ENCODE measurements at places on chromosomes 4 and X.

- DNase-seq = no peak
Measured at GRCh38 chr4:55075823-55076716, 49.3 kb downstream of the KDR start.

DNA sequence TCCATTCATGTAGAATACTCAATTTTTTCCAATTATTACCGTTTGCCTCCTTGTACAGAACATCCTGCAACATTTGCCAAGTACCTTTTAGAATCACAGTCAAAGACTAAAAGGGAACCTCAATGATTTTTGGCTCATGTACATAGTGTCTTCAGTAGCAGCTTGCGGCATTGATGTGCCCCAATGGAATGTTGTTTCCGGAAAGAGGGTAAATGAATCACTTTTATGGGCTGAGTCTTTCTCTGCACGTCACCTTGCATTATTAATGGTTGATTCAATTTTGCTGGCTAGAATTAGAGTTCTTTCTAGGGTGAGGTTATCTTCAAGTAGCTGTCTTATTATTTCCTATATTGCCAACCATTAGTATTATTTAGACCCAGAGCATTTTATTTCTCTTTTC is 116.9 kb upstream of the GABRA2 start:
- DNase-seq = no peak

DNA sequence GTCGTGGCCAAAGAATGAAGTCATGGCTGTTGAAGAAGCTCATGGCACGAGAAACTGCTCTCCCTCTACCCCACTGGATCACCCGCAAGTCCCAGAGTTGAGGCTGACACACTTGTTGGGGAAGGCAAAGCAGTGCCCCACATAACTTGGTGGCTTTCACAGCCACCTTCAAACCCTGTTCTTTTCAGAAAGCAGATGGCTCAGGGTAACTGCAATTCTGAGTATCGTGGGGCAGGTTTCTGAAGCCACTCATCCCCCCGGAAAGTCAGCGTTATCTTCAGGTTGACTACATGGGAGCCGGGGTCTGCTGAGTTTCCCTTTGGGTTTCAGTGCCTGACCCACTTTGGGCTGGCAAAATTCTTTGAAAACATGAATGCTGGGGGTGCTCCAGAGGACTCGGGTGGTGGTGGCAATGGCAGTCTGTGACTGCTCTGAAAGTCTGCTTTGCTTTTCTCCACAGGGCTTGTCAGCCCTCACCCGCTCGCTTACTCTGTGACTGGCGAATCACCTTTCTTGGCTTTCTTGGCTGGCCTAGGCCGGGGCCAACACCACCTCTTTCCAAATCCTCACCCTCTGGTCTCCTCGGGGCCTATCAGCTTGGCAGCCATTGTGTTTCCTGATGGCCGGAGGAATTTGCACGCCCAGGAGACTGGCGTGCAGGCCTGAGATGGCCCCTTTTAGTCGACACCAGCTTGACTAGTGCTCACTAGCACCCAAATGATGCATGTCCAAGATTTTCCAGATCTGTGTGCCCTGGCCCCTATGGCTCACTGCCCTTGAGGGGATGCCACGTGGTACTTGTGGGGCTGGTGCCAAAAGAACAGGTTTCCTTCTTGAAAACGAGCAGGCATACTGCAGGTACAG is 7.3 kb downstream of the PPP1R3F start:
- DNase-seq = no peak

DNA sequence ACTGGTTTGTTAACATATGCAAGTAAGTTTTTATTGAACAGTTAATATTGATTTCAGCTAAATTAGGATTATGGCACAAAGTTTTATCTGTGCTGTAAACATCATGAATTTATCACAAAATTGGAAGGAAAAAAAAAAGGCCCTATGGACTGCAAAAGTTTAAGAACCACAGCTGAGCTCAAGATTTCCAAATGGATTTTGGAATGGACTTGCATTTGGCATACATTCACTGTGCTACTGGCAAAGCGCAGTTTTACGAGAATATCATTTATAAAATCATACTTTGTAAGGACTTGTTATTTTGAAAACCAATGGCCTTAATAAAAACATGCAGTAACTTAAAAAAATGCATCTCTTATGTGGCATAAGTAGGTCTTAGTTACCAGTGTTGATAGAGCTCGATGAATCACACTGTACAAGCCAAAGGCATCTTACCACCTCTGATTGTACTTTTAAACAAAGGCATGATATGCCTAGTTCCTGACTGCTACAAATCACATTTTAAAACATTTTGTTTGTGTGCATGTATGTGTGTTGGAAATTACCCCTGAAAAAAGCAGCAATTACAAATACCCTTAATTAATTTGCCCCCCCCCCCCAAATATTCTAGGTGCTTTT is 58.6 kb downstream of the TAB3 start:
- no peak for DNase-seq

- DNase-seq = no peak
Measured at GRCh38 chr4:109041463-109042360, 260.7 kb downstream of the COL25A1 start.

GRCh38 chrX:33333271-33333670 is 121.9 kb upstream of the DMD start:
- DNase-seq = no peak

DNA sequence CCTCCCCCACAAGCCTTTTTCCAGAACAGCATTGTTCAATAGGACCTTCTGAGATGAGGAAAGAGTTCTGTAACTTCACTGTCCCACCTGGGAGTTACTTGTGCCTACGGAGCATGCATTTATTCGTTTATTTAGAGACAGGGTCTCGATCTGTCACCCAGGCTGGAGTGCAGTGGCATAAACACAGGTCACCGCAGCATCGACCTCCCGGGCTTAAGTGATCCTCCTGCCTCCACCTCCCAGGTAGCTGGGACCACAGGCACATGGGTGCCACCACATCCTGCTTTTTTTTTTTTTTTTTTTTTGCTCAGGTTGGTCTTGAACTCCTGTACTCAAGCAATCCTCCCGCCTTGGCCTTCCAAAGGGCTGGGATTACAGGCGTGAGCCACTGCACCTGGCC is 2.9 kb downstream of the MAP3K15 start:
- DNase-seq = no peak

DNA sequence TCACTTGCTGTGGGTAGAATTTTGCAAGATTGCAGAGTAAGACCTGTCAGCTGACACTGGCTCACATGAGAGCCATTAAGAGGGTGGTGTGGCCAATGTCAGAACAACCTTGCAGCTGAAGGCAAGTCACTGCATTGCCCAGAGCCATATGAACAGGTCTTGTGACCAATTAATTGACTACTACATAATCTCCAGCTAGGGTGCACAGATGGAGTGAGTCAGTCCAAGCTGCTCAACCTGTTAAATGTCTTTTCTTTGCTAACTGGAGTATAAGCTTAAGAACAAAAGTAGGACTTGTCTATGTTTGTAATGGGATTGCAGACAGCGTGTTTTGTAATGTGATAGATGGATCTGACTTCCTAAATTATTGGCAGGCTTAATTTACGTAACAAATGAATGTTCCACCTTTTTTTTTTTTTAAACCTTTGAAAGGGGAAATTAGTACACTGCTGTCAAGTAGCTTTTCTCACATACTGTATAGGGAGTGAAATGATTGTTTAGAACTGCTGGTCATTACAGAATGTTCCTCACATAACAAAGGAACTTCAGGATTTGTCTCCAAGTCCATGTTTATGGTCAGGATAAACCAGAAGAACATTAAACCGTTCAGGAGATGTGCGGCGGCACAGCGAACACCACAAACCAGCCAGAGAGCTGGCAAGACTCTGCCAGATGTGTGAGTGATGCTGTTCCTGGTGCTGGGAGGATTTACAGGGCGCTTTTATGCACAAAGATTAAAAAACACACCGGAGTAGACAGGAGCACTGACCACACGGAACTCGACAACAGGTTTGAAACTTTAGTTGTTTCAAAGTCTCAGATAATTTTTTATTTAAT is 37.0 kb downstream of the FNIP2 start:
- DNase-seq = no peak

GRCh38 chr4:70651864-70652506 is 14.3 kb downstream of the JCHAIN start:
- DNase-seq = no peak

DNA sequence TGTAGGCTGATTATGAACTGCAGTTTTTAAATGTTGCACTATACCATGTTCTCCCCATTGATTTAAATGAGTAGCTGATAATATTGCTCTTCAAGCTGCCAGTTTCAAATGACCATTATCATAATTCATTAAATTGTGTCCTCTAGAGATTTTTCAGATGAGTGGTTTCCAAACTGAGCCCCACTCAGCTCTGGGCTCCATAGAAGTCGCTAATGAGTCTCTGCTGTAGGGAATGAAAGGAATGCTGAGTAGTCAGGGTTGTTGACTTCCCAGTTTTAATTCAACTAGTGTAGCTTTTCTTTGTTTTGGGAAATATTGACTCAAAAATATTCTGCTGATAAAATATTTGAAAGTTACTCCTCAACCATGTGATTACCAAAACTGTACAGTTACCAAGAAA is 1081.1 kb downstream of the ARAP2 start:
- DNase-seq = no peak

GRCh38 chr4:83413676-83414075 is 41.9 kb downstream of the HELQ start:
- no peak for DNase-seq

DNA sequence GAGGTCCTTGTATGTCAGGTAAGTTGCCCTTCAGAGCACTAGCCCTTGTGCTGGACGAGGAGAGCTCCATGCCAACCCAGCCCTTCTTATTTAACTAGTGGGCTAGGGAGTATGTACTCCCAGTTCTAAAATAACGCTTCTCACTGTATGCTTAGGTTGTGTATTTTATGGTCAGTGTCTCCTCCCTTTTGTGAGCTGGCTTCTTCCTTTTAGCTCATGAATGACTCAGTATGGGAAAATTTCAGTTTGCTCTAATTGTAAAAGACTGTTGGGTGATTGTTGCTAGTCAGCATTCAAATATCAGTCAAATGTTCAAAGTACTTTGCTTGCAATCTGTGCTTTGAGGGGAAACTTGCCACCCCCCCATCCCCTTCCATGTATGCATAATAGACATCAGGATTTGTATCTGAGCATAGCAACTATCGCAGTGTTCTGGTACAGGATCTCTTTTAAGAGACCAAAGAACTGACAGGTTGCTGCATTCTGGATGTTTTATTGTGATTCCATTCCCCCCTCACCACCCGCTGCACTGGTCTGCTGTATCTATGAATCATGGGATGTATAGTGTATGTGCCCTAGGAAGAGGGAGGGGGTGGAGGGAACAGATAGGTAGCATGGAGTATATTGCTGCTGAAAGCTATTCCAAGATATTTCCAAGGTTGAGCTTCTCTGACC is 34.7 kb downstream of the DLG3 start:
- no peak for DNase-seq

GRCh38 chr4:17605236-17605635 is 9.2 kb upstream of the MED28 start:
- no peak for DNase-seq

- no peak for DNase-seq
Measured at GRCh38 chr4:1344696-1345095, 2.3 kb upstream of the UVSSA start.

DNA sequence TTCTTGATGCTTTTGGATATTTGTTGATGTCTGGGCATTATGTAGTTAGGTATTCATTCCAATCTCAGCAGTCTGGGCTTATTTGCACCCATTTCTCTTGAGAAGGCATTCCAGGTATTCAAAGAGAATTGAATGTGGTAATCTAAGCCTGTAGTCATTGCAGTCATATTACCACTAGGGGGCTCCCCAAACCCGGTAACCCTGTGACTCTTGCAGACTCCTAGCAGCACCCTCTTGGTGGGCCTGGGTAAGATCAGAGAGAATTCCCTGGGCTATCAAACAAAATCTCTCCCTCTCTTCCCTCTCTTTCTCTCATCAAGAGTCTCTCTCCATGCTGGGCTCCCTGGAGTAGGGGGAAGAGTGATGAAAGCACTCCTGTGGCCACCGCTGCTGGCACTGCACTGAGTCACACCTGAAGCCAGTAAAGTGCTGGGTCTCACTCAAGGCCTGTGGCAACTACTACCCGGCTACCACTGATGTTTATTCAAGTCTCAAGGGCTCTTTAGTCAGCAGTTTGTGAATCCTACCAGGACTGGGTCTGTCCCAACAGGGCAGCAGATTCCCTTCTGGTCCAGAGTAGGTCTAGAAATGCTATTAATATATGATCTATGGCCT is 187.7 kb upstream of the NUDT10 start:
- no peak for DNase-seq

- no peak for DNase-seq
Measured at GRCh38 chrX:11439846-11440245, 146.6 kb downstream of the AMELX start.

DNA sequence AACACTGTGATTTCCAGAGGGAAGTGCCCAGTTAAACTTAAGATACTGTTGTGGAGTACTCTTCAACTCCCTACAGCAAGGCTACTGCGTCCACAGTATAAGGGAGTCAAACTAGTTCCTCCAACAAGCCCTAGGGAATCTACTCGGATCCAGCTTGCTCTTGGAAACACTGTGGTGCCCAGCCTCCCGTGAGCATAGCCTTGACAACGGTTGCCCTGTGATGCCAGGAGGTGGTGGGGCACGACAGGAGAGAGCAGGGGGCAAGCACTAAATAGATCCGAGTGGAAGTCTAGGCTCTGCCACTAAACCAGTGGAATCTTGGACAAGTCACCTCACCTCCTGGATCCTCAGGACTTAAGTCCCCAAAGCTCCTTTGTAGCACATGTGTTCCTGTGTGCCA is 45.6 kb downstream of the SMC1A start:
- DNase-seq = no peak

DNA sequence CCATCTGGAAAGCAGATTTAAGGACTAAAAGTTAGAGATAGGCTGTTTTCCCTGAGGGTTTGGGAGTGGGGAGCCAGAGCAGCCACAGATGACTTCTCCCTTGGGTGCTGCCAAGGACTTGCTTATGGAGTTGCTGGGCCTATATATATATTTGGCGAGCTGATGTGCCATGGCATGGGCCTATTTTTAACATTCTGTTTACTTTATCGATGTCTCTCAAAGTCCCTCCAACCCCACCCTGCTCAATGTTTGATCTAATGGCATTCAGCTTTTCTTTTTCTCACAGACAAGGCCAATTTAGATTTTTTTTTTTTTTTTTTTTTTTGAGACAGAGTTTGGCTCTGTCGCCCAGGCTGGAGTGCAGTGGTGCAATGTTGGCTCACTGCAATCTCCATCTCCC is 6.1 kb upstream of the CUL4B start:
- no peak for DNase-seq

DNA sequence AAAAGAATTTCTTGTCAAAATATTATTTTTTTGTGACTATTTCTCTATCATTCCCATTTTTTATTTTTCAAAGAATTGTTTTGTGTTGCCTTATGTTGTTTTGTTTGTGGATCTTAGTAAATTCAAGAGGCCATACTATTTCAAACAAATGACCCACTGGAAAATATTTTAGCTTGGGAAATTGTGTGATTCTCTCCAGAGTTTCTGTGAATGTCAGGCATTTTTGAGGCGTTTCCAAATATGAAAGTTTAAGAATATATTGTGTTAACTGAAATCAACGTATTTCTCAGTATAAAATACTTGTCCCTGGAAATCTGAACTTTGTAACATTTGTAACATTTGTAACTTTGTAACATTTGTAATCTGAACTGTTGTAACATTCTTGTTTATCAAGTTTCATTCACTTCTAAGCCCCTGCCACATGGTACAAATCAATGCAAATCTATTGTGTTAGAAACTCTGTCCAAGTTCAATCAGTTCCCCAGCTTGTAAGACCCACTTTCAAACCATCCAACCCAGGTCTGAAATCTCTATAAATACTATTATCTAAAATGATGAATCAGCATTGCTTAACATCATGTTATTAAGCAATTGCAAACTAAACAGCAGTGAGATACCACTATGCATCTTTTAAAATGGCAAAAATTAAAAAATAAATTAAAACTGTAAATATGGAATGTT is 465.4 kb upstream of the GRID2 start:
- no peak for DNase-seq

- no peak for DNase-seq
Measured at GRCh38 chr4:108570993-108571569, 49.3 kb upstream of the RPL34 start.

- no peak for DNase-seq
Measured at GRCh38 chr4:106481801-106482200, 113.2 kb upstream of the GIMD1 start.
